Fibroblast of mammary gland (primary cell): ENCODE measurements at places on chromosomes 4 and X.

GRCh38 chr4:38920186-38920585 lies 52.6 kb downstream of the FAM114A1 start:
- no peak for DNase-seq

DNA sequence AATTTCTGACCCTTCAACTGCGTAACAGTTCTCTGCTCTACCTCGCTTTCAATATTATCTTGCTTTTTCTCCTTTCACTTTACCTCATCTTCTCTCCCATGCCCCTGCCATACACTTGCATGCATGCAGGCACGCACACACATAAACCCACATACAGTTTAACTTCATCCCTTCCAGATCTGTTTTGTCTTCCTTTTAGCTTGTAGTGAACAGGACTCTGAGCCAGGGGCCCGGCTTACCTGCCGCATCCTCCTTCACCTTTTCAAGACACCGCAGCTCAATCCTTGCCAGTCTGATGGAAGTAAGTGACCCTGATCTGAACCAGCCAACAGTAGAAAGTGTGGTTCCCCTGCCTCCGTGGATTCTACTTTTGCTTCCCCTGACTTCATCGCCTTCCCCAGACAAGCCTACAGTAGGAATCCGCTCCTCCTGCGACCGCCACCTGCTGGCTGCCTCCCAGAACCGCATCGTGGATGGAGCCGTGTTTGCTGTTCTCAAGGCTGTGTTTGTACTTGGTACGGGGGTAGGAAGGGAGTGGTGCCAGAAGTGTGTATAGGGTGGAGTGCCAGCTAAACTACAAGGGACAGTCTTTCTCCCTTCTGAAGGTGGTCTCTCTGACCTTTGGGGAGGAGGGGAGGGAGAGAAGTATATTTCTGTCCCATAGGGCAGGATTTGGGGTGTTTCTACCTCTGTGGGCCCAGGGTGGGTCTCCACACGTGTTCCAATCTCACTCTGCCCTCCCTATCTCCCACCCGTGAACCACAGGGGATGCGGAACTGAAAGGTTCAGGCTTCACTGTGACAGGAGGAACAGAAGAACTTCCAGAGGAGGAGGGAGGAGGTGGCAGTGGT lies 10.7 kb downstream of the MED12 start:
- peak; percentile 53 for DNase-seq

- DNase-seq, result no peak
Measured at GRCh38 chrX:118685393-118685792, 42.0 kb upstream of the IL13RA1 start.

GRCh38 chrX:139832718-139833309 lies 100.0 kb downstream of the ATP11C start:
- no peak for DNase-seq
